ENCODE measurements at places on chromosomes 2 and 18.

DNA sequence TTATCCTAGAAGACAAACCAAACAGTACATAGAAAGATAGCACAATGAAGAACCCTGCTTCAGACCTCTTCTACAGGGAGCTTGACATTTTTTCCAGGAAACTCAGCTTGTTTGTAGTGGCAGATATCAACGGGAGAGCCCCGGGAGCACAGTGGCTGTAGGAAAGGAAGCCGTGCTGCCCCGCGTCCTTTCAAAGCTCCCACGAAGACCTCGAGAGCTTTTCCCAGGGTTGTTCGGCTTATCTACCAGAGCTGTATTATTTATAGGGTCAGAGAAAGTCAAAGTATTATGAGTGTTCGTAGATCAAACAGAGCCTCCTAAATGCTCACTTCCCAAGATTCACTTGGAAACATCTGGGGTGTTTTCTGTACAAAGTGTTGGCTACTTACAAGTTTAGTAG, 167.1 kb upstream of the COPS8 start:
- no peak for DNase-seq

GRCh38 chr2:102268510-102269199, 42.7 kb upstream of the IL1RL1 start:
- DNase-seq: no peak

DNA sequence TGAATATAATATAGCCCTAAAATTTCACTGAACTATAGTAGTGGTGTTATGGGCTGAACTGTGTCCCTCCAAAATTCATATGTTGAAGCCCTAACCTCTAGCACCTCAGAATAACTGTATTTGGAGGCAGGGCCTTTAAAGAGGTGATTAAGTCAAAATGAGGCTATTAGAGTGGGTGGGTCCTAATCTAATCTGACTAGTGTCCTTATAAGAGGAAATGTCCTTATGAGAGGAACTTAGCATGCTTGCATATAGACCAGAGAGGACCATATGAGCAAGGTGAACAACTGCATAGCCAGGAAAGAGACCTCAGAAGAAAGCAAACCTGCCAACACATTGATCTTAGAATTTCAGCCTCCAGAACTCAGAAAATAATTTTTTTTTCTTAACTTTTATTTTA, 238.4 kb downstream of the ZEB2 start:
- DNase-seq: no peak

DNA sequence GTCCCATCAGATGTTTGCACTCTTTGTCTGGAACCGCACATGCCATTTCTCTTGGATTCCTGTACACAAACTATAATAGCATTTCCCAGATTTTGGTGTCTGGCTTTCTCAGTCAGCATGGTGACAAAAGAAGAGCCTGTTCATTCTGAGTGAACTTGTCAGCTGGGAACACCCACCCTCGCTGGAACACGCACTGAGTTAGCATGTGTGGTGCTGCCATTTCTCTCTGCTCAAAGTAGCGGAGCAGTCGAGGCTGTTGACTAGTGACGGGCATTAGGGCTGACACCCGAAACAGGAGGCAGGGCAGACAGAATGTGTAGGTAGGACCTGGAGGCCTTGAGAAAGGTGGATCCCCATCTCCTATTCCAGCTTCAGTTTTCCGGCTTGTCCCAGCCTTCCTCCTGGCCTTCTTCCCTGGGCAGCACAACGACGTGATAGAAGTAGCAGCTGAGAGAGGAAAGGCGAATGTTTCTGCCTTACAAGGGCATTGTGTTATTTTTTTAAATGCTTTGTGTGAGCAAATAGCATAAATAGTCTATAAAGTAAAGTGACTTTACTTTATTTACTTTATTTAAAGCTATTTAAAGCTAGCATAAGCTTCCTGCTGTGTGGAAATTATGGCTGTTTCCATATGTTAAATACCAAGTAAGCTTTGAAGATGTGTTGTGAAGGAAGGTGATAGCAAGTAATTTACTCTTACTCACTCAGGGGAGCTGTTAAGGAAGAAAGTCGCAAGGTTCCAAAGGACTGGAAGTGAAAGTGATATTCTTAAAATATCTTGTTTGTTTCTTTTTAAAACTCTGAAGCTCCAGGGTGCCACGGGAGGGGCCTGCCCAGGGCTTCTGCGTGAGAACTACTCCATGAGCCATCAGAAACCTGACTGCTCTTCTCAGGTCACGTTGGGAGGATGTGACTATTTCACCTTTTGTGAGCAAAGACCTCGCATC, 272.6 kb downstream of the NEDD4L start:
- no peak for DNase-seq

- DNase-seq: no peak
Measured at GRCh38 chr2:231415029-231415428, 19.5 kb downstream of the B3GNT7 start.

DNA sequence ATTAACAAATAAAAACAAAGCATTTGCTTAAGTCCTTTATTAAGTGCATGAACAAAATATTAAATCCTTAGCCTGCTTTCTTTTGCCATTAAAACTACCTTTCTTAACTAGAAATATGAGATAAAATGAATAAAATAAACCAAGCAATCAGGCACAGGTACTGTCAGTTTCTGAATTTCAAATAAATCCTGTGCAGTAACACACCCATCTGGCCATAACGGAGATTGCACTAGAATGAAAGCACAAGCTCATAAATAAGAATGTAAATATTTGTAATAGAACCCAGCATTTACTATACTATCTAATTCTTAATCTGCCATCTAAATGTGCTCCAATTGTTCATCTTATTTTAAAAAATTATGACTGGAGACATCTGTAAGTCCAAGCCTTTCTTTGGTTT, 31.9 kb downstream of the PRKRA start:
- DNase-seq: no peak

DNA sequence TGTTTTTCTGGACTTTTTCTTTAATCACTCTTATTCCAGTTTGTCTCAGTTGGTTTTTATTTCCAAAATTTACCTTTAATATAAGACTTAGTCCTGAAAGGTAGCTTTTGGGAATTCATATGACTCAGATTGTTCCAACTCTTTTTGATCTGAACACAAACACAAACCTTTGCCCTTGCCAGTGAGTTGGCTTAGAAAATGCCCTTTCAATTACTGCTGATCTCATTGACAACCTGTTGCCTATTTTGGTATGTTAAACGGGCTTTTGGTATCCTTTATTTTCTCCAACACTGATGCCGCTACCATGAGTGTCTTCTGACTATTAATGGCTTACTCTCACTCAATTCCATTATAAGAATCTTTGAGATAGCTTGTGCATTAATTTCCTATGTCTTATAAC, 143.4 kb downstream of the GULP1 start:
- no peak for DNase-seq

DNA sequence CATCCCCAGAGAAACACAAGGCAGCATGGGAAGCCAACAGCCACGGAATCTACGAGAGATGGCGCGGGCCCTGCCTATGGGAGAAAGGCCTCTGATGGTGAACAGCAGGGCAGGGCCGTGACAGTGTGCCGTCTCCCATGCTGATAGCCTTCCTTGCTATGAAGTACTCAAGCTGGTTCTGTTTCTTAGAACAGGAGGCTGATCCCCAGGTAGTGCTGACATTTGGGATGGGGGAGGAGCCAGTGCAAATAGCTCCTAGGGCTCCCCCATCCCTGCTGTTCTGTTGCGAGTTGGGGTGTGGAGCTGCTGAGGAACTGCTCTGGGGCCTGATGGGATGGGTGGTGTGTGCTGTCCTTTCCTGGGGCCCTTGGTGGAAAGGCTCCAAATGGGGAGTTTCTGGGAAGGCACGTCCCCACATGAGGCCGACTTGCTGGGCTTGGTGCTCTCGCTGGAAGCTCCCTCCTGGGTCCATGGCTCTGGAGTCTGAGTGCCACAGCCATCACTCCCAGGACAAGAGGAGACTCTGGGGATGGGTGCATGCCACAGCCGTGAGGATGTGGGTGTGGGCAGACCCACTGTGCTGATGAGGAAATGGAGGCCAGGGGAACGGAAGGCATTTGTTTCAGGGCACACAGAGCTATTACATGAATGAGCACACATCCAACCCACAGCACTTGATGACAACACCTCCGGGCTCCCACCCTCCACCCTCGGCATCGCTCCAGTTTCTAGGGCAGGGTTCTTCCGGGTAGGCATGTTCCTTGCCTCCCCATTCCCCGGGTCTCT, 246.8 kb downstream of the HDAC4 start:
- no peak for DNase-seq

DNA sequence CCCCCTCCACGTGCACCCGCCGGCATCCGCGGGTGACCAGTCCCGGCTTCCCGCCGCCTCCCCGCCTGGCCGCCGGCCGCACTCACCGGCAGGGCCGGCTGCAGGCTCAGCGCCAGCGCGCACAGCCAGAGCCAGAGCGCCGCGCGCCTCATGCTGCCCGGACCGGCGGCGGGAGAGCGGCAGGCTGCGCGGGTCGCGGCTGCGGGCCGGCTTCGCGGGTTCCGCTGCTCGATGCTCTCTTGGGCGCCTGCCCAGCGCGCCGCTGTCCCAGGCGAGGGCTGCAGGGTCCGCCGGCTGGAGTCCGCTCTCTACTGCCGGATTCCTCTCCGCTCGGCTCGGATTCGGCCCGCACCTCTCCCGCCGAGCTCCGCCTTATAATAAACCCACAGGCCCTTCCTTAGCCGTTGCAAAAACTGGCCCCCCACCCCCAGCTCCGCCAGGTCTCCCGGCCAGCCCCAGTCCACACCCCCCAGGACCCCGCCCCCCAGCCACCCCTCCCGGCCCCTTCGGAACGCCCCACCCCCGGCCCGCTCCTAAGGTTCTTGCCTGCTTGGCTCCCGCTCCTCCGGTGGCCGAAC, at the start of gene SDC1:
TSS of gene SDC1 (minus strand) at position 415 of the 578 bp plus-strand sequence. CDS start at position 152, 263 bp downstream.
- DNase-seq: no peak

DNA sequence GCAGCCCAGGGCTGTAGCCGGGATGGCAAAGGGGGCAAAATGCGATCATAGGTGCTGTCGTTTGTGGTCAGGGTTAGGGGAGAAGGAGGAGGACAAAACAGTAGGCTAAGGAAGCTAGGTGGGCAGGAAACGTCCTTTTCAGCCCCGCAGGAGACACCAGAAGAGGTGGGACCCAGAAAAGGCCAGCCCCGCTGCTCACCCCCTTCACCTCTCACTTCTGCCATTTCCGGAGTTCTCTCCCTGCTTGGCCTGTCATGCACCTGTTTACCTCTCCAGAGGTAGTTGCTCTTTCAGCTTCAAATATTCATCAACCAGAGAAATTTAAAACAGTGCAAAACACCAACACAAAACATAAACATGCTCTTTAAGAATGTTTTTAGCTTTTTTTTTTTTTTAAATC, 849 bp downstream of the AQP4 start:
- no peak for DNase-seq

- DNase-seq: no peak
Measured at GRCh38 chr2:198452327-198452726, 647.9 kb downstream of the PLCL1 start.

DNA sequence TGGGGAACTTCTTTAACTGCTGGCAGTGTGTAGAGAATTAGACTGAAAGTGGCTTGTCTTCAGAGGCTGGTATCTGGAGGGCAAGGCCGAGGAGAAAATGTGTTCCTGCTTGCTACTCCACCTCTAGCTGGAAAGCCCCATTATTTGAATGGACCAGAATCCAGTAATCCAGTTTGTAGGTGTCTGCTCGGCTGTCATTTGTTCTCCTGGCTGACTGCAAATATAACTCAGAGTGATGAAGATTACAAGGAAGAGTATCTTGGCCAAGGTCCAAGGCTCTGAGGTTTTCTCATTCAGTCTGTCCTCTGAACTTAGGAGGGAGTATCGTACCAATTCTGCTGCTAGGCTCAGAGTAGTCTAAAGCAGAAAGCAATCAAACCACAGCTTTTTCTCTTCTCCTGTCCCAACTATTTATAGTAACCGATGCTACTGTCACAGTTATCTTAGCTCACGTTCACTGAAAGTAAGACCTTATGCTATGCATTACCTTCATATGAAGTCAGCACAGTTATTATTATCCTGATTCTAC, 228.6 kb downstream of the SETBP1 start:
- DNase-seq: no peak

- no peak for DNase-seq
Measured at GRCh38 chr18:66727991-66728390, 124.1 kb upstream of the CDH19 start.

DNA sequence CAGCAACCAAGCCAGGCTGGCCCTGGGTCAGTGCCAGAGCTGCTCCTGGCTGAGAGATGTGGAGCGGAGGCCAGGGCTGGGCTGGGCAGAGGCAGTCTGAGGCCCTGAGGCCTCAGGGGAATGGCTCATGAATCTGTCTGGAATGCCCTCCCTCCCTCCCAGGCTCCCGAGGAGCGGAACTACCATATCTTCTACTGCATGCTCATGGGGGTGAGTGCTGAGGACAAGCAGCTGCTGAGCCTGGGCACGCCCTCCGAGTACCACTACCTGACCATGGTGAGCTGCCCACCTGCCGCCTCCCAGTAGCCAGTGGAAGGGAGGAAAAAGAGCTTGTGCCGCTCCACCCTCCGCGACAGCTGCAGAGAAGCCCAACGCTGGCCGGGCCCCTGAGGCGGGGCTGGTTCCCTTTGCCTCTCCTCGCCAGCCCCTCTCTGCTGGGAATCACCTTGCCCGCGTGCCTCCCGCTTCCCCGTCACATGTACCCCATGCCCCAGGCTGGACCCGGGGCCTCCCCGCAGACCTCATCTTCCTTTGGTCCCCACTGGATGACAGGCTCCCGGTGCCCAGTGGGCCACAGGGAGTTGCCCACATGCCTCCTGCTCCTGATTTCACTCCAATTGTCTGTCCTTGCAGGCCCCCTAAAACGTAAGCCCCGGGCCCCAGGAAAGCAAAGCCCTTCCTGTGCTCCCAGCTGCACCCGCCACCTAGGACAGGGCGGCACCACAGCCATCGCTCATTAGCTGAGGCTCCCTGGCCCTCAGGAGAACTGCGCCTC, 41.1 kb downstream of the MYO7B start:
- DNase-seq: peak; percentile 16

DNA sequence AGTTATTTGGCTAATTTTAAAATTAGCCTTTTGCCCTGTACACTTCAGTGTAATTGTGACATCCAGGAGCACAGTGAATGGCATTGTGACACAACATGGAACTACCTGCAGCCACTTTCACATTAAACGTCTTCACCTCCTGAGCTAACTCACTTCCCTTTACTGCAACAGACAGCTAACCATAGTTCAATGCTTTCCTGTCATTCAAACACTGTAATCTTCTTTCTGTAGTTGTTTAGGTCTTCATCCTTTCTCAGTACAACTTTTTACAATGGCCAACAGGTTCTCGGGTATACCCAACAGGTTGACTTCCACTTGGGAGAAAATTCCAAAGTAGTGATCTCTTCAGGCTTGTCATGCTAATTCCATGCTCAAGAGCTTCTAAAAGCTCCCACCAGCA, 8.6 kb upstream of the AGPS start:
- no peak for DNase-seq

DNA sequence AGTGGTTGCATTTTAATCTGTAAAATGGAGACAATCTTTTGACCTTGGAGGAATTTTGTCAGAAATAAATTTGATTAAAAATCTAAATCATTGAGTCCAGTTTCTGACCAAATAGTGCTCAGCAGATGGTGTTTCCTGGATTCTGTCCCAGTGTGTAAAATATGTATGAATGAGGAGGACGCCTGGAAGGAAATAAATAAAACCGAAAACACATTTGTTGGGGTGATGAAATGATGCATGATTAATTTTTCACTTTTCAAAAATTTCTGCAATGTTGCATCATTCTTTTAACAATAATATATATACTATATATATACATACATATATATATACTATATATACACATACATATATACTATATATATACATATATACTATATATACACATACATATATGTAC, 261.1 kb upstream of the TRIB2 start:
- DNase-seq: no peak
